ENCODE measurements at places on chromosomes 1 and 21. TPM values are rescaled to one million over a fixed set of nuclear protein-coding genes. Genes with fewer than 3 reads are reported as not detected.

DNA sequence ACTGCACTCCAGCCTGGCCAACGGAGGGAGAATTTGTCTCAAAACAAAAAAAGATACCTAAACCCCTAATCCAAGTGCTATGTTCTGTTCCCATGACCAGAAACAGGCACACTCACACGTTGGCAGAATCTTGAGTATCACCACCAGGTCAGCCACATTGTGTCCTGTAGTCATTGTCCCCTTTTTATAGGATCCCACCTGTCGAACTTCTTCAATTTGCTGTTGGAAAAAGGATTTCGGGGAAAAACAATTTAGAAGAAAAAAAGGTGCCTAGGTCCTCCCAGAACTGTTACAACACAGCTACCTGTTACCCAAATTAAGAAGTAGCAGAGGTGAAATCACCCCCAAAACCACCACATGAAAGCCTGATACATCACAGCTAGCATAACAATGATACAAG lies 3.4 kb downstream of the ILF2 start:
- no peak for DNase-seq

DNA sequence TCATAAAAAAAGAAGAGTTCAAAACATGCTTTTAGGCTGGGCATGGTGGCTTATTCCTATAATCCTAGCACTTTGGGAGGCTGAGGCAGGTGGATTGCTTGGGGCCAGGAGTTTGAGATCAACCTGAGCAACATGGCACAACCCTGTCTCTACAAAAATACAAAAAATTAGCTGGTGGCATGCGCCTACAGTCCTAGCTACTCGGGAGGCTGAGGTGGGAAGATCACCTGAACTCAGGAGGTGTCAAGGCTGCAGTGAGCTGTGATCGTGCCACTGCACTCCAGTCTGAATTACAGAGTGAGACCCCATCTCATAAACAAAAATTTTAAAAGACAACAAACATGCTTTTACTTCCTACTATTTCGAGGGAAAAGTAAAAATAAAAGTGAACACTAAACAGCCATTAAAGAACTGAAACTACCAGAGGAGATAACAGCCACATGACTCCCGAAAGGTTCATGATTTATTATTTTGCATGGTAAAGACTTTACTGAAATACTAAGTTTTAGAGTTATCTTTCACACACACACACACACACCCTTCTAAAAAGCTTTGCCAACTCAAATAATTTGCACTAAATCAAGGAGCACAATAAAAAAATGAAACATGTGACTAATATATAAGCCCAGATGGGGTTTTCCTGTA lies 48.1 kb downstream of the USP1 start:
- DNase-seq = no peak

- no peak for DNase-seq
Observed at GRCh38 chr21:29056005-29056404, 17.4 kb downstream of the CCT8 start.

DNA sequence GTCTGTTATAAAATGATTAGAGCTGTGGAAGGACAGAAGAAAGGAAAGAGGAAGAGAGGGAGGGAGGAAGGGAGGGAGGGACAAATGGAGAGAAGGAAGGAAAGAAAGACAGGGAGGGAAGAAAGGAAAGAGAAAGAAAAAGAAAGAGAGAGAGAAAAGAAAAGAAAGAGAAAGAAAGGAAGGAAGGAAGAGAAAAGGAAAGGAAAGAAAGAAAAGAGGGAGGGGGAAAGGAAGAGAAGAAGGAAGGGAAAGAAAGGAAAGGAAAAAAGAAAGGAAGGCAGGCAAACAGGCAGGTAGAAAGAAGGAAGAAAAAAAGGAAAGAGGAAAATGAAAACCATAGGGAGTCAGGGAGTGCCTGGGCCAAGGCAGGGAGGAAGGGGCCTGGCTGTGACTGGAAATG lies 14.5 kb upstream of the BACE2 start:
- no peak for DNase-seq

- no peak for DNase-seq
Observed at GRCh38 chr1:47867438-47868347, 129.5 kb downstream of the TRABD2B start.

DNA sequence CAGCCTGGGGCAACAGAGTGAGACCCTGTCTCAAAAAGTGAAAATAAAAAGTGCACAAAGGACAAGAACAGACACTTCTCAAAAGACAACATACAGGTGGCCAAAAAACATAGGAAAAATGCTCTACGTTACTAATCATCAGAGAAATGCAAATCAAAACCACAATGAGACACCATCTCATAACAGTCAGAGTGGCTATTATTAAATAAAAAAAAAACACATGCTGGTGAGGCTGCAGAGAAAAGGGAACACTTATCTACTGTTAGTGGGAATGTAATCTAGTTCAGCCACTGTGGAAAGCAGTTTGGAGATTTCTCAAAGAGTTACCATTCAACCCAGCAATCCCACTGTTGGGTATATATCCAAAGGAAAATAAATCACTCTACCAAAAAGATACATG lies 173.2 kb downstream of the SMYD3 start:
- no peak for DNase-seq

DNA sequence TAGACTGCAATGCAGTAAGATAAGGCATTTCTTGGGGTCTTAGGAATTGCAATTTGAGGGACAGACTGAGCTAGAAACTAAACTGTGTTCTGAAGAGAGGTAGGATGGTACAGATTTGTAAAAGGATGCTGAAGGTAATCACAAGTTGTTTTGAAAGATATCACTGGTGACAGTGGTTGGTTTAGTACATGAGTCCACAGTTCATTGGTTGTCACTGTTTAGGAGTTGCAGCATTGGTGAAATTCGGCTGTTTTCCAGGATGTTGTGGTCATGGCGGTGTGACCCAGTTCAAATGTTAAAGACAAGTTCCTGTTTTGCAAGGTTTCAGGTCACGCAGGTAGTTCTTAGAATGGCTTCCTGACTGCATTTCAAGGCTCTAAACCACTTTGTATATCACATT lies 292.8 kb upstream of the B3GALT2 start:
- no peak for DNase-seq

DNA sequence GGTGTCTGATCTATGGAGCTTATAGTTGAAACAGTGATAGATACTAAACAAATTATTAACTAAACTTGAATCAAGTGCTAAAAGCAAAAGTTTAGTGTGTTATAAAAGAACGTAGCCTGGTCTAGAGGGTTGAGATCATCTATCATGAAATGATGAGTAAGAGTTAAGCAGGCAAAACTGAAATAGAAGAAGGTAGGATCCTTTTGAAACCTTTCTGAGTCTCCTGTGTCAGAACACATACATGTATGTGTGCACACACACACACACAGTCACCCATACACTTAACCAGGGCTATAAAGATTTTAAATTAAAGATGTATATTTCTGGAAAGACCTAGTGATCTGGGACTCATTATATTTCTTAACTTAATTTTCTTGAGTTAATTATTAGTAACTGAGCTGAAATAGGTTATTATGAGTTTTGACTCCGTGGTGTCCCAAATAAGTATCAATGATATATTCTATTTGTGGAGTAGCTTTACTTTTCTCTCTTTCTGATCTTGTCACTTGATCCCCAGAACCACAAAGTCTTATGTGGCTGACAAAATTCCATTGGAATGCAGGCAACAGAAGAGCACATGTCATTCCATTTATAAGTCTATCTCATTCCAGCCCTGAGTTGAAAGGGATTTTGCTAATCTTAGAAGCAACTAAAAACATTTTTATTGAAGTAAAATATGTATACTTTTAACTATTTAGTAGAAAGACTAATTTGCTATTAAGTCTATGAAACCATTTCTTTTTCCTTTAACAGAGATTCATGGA lies 70.7 kb downstream of the PRRX1 start:
- peak; percentile 80 for DNase-seq

DNA sequence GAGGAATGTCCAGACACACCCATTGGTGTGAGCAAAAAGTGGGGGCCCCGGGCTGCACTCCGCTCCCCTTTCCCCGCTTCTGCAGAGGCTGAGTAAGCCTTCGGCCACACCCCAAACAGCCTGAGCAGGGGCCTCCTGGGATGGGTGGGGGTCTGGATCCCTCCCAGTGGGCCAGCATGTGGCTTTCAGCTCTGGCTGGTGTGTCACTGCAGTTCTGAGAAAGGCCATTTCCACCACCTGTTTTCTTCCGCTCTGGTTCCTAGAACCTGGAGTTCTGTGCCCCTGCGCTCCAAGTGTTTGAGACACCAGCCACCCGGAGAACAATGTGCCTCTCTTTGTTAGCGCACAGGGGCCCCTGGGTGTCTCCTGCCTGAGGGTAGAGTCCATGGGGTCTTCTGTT lies 30.9 kb downstream of the SLC37A1 start:
- no peak for DNase-seq

DNA sequence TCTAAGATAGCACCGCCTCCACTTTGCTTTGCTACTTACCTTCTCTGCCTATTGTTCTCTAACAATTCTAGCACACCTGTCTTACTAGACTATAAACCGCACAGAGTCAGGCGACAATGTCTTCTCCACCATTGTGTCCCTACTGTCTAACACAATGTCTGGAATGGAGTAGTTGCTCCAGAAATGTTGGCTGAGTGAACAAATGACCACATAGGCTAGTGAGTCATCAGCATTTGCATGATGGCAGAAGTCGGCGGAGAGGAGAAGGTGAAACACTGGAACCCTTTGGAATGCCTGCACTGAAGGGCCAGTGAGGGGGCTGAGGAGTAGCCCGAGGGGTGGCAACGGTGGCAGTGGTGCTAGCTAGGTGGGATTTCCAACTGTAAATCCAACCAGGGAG lies 14.0 kb upstream of the PABPC4 start:
- peak; percentile 17 for DNase-seq

DNA sequence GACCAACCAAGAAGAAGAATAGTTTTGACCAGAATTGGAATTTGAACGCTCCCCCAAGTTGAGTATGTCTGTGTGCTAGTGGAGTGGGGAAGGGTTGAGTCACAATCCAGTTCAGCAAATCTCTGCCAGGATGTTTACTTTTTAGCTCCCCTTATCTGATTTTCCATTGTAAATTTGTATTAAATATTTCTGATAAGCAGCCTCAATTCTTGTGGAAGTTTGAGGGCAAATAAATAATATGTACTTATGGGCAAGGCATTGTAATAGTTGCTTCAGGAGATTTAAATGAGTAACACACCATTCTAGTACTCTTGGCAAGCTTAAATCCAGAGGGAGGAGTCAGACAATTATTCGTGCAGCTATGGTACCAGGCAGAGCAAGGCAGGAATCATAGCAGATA lies 14.4 kb downstream of the CXADR start:
- no peak for DNase-seq

FBXO2 gene
- total RNA-seq = not detected

CD34 gene
- total RNA-seq = 1.2 TPM

NUCKS1 gene
- 154 TPM for total RNA-seq

OR14K1 gene
- not detected for total RNA-seq

SH2D5 gene
- 0.71 TPM for total RNA-seq

CHI3L1 gene
- not detected for total RNA-seq

OLFML3 gene
- total RNA-seq = 771 TPM

KRTAP12-2 gene
- total RNA-seq = not detected

S100A5 gene
- 1.3 TPM for total RNA-seq

SLC1A7 gene
- not detected for total RNA-seq

BSND gene
- not detected for total RNA-seq

LGR6 gene
- not detected for total RNA-seq

OR6F1 gene
- total RNA-seq = not detected

KRTAP19-6 gene
- total RNA-seq = not detected
